Tongue (tissue), 3 donors: ENCODE measurements at places on chromosomes 4 and X. TPM values are rescaled to one million over a fixed set of nuclear protein-coding genes. Genes with fewer than 3 reads are reported as not detected.

The ARHGEF6 gene
- total RNA-seq = 22.7 TPM

DNA sequence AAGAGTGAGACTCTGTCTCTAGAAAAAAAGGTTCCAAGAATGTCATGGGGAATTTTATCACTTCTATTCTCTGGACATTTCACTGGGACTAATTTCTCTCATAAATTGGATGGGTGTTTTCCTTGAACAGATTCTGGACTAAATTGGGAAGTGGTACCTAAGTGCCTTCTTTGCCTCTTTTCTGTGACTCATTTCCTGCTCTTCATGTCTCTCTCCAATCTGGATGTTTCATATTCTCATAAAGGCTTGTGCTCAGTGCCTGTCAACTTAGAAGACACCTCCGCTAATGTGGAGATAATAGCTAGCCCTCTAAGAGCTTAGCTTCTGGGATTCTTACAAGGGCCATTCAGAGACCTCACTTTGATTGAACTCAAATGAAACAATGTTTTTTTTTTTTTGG lies 38.0 kb upstream of the IGFBP7 start:
- DNase-seq = no peak

DNA sequence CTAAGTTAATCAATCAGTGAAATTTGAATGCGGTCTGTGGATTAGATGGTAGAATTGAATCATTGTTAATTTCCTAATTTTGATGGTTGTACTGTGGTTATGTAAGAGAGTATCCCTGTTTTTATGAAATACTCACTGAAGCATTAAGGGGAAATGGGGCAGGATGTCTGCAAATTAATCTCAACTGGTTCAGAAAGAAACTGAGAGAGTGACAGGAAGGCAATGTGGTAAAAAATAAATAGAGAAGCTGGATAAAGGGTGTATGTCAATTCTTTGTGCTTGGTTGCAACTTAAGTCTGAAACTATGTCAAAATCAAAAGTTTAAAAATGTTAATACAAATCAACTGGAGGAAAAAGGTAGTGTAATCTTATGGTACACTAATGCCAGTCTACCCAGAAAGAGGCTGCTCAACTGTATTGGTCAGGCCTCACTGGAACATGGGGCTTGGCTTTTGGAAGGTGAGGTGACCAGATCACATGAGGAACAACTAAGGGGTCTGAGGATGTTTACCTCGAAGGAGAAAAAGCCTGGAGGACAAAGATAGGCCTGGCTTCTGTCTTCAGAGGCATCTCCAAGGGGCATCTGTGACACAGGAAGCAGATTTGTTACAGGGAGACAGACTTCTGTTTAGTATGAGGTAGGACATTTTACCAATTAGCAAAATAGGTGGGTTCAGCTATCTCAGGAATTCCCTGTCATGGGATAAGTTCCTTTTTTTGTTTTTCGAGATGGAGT lies 83.1 kb downstream of the DLG3 start:
- DNase-seq = no peak

DNA sequence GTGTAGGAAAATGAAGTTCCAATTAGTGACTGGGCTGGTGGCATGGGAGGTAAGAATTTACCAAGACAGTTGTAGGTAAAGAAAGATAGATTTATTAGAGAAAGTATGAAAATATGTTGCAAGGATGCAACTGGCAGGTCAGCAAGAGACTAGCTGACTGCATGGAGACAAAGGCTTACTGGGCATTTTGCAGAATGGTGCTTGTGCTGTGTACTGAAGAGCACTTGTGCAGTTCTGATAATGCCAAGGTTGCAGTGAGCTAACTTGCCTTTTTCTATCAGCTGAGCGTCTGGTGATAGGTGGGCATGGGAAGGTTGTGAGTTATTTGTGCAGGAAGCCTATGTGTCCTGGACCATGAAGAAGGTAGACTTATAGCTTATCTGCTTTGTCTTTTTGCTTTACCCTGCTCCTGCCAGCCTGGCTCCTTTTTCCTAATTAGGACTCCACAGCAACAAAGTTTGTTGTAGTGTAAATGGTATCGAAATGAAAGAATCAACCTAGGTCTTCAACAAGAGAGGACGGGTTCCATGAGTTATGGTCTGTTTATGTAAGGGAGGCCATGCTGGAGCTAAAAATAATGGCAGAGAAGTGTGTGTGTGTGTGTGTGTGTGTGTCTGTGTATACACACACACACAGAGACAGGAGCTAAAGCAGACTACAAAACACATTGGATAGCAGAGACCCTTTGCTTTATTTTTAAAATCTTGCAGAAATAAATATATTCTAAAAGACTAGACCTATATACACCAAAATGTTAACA lies 15.0 kb downstream of the BST1 start:
- DNase-seq = no peak

- DNase-seq = peak; percentile 2
These were observed 1.9 kb downstream of the GK start for GRCh38 chrX:30654989-30655607.

GRCh38 chr4:108272561-108272960 lies 103.8 kb upstream of the LEF1 start:
- no peak for DNase-seq

- no peak for DNase-seq
These were observed 121.4 kb downstream of the NHS start for GRCh38 chrX:17496407-17496806.

DNA sequence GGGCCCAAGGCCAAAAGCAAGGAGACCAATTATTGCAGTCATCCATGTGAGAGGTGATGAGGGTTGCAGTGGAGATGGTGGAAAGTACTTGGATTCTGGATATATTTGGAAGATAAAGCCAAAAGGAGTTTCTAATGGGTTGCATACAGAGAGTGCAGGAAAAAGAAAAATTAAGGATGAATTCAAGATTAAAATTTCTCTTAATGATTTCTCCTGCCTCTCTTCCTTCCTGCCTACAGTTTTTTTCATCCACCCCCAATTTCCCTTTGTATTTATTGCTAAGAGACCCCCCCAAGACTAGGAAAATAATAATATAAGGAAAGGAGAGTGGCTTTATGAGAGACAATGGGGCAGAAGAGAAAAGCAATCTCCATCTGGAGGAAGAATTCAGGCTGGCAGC lies 8.6 kb upstream of the FGF5 start:
- no peak for DNase-seq
